DND-41 (cell line): ENCODE measurements at places on chromosomes 16 and 17.

GRCh38 chr17:38709864-38710603 is 5.0 kb downstream of the MLLT6 start:
- DNase-seq: no peak

- DNase-seq: no peak
Measured at GRCh38 chr17:35666967-35667532, 64.4 kb upstream of the RASL10B start.

DNA sequence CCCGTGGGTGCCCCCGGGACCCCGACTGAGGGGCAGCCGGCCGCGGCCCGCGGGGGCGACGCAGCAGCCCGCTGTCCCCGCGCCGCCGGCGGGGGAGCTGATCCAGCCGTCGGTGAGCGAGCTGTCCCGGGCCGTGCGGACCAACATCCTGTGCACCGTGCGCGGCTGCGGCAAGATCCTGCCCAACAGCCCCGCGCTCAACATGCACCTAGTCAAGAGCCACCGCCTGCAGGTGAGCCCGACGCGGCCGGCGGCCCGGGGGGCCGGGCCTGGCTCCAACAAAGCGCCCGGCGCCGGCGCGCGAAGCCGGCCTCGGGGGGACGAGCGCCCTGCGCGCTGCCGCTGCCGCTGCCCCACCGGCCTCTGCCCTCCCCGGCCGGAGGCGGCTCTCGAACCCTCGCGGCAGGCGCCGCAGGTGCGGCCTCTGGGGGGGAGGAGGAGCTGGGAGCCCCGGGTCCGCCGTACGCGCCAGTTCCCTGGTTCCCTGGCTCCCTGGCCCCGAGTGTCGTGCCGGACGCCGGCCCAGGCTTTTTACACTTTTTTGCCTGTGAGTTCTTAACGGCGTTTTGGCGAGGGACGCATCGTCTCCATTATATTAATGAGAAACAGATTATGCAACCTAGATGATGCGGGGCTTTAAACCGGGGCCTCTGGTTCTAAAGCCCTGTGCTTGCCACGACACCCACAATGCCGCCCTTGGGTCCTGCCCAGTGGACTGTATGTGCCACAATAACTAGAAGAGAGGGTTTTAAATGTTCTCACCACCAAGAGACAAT is 521 bp downstream of the ATMIN start:
- peak; percentile 30 for DNase-seq

DNA sequence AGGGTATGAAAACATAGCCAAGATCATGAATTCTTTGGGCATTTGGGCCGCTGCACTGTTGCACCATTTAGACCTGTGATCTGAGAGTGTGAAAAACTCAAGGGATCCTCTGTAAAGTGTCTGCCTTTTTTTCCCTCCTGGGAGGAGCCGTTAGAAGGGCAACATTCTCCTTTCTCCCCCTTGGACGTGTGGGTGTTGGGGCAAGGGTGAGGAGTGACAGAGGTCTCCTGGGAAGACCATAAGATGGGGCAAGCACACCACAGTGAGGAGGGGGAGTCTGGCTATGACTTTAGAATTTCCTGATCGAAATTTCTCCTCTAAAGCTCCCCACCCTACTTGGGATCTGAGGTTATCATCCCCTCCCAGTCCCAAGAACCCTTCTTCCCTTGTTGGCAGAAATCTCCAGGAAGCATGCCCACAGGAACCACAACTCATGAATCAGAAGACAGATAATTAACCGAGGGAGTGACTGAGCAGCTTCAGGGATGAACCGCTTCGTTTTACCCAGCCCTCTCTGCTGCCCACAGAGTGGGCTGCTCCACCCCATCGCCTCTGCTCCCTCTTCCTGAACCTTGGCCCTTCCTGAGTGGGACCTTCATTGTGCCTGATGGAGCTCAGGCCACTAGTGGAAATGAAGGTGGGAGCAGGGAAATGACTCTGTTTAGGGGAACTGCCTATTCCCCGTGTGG is 4.2 kb downstream of the ITGB3 start:
- DNase-seq: no peak

- no peak for DNase-seq
Measured at GRCh38 chr17:38600416-38600815, 5.3 kb downstream of the SRCIN1 start.

GRCh38 chr17:62750631-62751051 is 57.5 kb downstream of the MARCHF10 start:
- no peak for DNase-seq

- DNase-seq: peak; percentile 97
Measured at GRCh38 chr17:45172541-45173286, 11.0 kb downstream of the HEXIM2 start.
